ENCODE measurements at places on chromosomes 13 and 19.
A peak's percentile ranks its signal among the peaks of the same experiment; 100 is the strongest.

DNA sequence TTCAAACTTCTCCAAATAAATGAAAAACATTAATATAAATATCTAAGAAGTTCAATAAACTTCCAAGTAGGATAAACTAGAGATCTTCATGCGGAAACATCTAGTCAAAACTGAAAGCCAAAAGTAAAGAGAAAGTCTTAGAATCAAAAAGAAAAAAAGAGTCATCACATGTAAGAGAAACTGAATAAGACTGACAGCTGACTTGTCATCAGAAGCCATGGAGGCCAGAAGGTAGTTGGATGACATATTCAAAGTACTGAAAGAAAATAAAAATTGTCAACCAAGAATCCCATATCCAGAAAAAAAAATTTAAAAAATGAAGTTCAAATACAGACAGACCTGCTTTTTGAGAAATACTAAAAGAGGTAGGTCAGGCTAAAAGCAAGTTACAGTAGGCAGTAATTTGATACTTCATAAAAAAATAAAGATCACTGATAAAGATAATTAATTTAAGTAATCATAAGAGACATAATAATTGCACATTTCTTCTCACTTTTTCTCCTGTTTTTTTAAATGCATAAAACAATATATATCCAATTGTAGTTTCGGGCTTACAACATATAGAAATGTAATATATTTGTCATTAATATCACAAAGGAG, 327.6 kb upstream of the PCDH9 start:
- no peak for DNase-seq

DNA sequence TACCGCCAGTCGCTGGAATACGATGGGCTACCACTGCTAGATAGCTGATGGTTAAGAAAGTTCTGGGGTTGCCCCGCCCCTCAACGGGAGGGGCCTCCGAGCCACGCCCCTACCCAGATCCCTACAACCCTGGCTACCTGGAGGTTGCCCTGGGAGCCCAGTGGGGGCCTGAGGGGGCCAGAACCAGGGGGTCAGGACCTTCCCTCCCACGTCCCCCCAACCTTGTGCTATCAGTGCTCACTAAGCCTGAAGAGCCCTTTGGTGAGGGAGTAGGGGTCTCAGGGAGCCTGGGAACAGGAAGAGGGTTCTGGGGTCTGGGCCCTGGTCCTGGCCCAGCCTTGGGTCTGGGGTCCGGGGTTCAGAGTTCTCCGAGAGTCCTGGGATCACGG, 8.9 kb downstream of the OCEL1 start:
- peak; percentile 48 for DNase-seq

DNA sequence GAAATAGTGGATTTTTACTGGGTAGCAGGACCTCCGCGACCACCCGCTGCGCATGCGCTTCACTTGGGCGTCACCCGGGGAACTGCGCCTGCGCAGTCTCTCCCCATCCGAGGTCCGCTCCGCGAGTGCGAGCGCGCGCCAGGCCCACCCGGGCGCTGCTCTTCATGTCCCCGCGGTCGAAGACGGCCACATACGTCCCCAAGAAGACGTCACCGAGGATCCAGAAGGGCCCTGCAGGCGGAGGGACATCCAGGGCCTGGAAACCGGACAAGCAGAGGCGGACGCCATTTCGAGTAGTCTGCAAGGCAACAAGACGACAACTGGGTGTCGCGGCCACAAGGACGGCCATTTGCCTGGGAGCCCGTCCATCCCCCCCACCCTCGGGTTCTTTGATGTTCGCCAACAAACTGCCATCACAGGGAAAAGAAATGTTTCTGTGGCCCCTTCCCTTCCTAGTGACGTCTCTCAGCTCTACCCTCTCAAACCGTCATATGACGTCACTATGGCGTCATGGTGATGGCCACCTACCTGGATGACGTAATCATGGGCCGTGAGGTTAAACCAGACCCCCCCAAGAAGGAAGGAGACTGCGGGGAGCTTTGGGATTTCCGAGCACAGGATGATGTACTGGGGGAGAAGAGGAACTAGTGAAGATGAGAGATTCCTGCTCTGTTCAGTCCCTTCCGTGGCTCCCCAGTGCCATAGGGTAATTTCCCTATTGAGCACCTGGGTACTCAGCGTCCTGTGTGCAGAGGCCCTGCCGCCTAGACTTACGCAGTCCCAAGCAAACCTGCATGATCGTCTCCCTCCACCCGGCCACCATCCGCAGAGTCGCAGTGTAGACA, 6.7 kb downstream of the NAPSA start:
- DNase-seq = peak; percentile 48

- DNase-seq = peak; percentile 9
Measured at GRCh38 chr13:32791545-32792172, 205.4 kb downstream of the PDS5B start.

DNA sequence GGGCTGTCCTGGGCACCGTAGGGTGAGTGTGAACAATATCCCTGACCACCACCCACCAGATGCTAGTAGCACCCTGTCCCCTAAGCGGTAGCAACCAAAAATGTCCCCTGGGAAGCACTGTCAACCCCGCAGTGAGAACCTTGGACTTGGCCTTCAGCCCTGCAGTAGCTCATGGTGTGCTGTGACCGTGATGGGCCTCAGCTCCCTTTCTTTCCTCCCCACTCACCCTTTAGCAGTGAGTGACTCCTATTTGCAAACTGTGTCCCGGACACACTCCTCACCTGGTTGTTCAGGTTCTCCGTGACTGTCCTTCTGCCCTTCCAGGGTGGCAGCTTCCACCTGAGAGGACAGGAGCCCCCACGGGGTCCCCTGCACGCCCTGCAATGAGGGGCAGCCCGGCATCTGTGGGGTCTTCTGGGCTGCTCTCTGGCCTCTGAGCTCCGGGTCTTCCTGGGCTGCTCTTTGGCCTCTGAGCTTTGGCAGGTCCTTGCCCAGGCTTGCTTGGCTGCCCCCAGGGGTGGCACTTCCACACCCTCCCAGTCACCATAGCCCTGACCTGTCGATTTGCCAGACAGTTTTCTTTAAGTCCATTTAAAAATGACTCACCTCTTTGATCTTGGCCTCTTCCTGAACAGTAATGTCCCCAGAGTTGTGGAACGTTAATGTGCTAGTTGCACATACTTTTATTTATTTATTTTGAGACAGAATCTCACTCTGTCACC, 3.8 kb downstream of the KDM4B start:
- peak; percentile 80 for DNase-seq

DNA sequence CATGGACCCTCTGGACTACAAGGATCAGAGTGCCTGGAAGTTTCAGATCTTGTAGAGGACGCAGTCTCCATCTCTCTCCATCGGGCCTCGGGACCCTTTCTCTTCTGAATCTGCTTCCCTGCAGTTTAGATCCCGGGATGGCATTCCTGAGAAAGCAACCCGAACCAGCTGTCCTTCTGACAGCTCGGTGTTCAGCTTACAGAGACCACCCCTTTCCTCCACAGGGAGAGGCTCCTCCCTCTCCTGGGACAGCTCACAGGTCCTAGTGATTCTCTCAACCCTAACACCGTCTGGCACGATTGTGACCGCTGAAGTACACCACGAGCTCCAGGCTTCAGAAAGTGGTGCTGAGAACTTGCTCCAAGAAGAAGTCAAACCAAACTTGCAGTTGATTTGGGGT, 18.2 kb downstream of the CRX start:
- no peak for DNase-seq

DNA sequence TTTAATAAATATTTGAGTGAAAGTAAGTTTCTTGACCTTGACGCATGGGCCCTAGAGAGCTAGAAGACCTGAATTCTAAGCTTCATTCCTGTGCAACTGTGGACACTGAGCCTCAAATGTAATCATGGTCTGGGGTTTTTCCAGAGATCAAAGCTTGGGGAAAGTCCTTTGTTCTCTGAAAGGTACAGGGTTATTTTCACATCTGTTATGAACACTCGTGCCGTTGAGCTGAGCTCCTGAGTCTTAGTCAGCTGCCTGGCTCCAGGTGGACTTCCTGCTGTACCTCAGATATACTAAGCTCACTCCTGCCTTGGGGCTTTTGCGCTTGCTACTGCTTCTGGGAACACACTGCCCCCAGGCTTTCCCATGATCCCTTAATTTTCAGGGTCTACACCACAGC, 7.5 kb upstream of the ZBTB32 start:
- DNase-seq = no peak

GRCh38 chr19:3132971-3133792, 2.7 kb upstream of the GNA15 start:
- DNase-seq = no peak

DNA sequence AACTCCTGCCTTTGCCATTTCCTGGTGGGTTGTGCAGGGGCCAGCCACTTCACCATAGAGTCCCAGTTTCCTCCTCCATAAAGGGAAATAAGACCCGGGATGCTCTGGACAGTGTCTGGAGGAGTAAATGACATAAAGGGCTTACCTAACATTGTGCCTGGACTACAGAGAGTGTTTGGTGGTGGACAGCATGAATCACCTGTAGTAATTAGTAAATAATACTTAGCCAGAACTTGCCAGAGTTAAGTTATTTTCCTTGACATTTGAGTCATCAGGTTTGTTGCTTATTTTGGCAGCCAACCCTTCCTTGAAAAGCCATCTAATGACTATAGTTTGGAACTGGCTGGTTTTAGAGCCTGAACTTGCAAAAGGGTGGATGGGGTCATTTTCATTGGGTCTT, 159.2 kb downstream of the SLC7A1 start:
- DNase-seq = peak; percentile 96

- no peak for DNase-seq
Measured at GRCh38 chr13:114231886-114232285, 2.8 kb upstream of the CDC16 start.

GRCh38 chr13:95301968-95302393, 730 bp upstream of the ABCC4 start:
- DNase-seq = no peak

DNA sequence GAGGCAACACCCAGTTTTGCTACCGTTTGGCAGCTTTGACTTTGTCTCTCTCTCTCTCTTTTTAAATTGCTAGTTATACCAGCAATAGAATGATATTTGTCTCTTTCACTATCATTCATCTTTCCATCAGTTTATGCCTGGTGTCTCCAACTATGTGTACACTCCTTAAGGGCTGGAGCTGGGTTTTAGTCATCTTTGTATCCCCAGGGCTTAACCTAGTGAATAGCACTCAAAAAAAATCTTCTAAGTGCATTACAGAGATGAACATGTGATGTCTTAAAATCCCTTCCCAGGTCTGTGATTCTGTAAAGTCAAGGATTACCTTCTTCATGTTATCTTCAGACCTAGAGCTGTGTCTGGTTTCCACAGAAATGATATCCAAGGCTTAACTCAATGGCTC, 7.8 kb upstream of the UBL3 start:
- DNase-seq = peak; percentile 17

GRCh38 chr13:33349288-33349985, 63.9 kb upstream of the STARD13 start:
- peak; percentile 27 for DNase-seq

DNA sequence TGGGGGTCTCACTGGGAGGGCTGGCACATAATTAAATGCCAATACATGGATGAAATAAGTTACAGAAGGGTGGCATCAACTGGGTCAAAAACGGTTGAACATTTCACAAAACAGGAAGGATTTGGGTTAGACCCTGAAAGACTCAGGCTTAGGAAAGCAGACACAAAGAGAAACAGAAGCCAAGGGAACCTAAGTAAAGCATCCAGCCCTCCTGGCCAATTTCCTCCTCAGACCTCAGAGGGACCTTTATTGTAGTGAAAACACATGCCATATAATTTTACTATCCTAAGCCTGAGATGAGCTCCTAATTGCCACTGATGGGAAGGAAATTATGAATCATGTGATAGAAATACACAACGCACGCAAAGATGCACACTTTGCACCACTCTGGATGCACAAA, 12.1 kb upstream of the CEACAM3 start:
- DNase-seq = no peak

GRCh38 chr13:38875186-38875875, 115.3 kb downstream of the STOML3 start:
- DNase-seq = no peak

DNA sequence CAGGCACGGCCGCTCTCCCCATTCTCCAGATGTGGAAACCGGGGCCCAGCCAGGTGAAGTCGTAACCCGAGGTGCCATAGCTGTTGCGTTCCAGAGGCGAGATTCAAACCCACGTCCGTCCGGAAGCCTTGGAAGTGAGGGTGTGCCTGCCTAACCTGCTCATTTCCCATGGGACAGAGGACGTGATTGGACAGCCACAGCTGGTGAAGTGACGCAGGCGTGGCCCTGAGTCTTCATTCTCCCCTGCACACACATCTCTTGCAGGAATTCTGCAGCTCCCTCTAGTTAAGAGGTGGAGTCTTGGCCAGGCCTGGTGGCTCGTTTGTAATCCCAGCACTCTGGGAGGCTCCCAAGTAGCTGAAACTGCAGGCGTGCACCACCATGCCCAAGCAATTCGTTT, 16.8 kb downstream of the MEIS3 start:
- no peak for DNase-seq

GRCh38 chr13:71922194-71922593, 55.2 kb upstream of the DACH1 start:
- DNase-seq = no peak

- peak; percentile 32 for DNase-seq
Measured at GRCh38 chr19:16527971-16528521, 14.2 kb downstream of the CHERP start.

DNA sequence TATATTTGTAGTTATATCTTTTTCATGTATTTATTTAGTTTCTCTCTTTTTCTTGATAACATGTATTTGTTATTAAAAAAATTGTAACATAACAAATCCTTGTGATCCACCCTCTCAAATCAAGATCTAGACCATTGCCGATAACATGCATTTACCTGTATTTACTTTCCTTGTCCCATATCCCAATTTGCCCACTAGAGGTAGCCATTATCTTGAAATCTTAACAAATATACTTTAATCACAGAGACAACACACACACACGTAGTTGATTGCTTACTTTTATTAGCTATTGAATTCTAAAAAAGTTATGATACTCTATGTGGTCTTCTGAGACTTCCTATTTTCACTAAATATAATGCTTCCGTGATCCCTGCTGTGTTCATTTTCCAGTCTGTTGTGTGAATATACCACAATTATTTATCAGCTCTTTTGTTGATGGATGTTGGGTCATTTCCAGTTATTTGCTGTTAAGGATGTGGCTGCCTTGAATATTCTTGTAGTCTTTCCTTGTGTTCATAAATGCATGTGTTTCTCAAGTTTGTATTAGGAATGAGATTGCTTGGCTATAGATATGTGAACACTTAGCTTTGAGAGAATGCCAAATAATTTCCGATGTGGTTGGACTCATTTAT, 31.3 kb upstream of the ZMYM2 start:
- DNase-seq = peak; percentile 57

- no peak for DNase-seq
Measured at GRCh38 chr19:30873691-30874090, 475.5 kb downstream of the TSHZ3 start.

- no peak for DNase-seq
Measured at GRCh38 chr13:24863748-24864540, 100.0 kb downstream of the RNF17 start.

- peak; percentile 29 for DNase-seq
Measured at GRCh38 chr13:39765801-39766463, 110.5 kb downstream of the COG6 start.

DNA sequence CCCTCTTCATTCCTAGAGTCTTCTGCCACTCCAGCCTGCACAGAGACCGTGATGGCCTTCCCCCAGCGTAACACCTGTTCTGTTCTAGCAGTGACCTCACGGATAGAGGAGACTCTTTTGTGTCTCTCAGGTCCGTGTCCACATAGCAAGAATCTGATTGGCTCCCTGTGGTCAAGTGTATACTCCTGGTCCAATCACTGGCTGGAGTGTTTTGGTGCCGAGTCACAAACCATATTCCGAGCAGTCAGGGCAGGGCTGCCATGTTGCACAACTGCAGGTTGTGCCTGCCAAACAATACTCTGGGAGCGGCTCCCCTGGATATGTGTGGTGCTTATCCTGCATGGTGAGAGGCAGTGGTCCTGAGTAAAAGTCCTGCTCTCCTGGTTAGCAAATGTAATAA, 402.4 kb downstream of the KCNRG start:
- DNase-seq = peak; percentile 46

Measured in fibroblast of mammary gland (primary cell).